ENCODE measurements at places on chromosomes 2 and 18.

DNA sequence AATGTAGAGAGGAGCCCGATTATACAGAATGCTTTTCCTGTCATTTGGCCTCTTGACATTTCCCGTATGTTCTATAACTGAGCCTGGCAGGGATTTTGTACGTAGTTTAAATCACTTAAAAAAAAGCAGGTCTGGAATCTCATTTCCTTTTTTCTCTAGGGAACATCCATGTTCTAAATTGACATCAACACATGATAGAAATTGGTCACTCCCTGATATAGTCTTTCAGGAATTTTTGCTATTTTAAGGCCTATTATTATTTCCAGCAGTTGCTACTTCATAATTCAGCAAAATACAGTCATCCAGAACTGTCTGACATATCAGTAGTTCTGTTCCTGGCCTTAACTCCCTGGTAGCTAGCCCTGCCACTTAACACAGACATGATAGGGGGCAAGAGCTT is 565.7 kb upstream of the ZEB2 start:
- no peak for DNase-seq

DNA sequence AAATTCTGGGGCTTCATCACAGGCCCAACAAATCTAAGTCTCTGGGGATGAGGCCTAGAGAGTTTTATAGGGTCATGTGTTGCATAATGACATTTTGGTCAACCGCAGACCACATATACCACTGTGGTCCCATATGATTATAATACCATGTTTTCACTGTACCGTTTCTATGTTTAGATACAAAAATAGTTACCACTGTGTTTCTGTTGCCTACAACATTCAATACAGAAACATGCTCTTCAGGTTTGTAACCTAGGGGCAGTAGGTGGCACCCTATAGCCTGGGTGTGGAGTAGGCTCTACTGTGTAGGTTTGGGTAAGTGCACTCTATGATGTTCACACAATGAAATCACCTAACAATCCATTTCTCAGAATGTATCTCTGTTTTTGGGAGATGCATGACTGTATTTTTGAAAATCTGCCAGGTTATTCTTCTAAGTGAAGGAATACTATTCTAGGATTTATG is 485.2 kb downstream of the PTPRM start:
- DNase-seq = no peak

GRCh38 chr18:68991286-68991685 is 193.4 kb downstream of the CCDC102B start:
- DNase-seq = no peak

DNA sequence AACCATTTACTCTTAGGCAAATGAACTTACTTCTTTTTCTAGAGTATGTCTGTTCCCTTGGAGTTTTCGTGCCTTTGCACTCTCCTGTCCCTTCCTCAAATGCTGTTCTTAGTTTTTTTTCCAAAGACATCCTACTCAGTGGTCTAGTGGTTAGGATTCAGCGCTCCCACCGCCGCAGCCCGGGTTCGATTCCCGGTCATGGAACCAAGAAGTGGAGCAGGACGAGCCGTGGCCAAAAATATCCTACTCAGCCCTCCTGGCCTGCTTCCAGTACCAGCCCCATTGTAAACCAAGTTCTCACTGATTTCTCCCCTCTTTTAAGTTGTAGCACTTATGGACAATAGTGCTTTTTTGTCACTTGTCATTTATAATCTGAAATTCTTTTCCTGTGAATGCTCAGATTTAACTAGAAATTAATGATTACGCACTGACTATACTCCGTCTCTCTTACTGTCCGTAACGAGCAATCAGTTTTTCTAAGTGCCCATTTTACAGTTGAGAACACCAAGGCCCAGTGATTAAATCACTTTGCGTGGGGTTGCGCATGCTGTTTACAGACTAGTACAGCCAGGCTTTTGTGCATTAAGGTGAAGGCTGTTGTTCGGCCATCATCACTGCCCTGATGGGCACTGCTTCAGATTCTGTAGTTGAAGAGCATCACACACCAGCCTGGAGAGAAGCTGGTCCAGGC is 17.9 kb downstream of the GREB1 start:
- DNase-seq = no peak

DNA sequence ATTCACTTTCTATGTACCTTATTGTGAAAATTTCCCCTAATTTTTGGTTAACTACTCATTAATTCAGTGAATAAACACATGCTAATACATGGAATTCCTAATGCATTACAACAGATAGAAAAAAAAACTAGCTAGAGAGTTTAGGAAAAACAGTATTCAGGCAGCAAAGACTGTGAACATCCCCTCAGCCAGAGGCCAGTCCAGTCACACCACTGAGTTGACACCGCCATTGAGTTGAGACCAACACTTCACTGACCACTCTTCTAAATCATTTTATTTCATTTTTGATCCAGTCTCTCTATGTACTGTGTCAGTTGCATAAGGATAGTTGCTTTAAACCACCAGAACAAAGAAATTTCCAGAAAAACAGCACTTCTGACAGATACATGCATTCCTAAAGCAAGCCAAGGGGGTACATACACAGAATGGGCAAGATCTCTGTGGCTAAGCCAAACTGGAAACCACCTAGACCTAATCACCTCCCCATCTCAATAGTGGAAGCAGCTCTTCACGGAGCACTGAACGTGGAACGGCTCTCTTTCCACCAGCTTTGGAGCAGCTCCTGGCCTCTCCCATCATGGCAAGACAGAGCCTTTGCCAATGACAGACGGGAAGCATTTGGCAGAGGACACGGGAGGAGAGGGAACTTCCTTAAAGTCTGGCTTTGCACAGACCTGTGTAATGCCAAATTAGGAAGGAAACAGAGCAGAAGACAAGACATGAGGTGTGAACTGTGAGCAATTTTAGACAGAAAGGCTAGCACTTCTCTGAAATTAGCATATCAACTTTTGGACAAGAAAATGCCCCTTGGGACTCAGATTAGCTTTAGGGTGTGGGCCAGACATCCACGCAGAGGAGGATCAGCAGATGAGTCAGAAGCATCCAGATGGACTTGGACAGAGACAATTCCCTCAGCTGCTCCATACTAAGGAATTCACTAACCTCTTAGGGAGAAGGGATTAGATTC is 36.4 kb downstream of the CACNB4 start:
- DNase-seq = peak; percentile 50

- DNase-seq = no peak
Observed at GRCh38 chr2:225569995-225570394, 170.5 kb downstream of the NYAP2 start.
